ENCODE measurements at places on chromosomes 2 and 18.

GRCh38 chr18:41630232-41630886 lies 324.7 kb upstream of the PIK3C3 start:
- no peak for DNase-seq

- DNase-seq = no peak
These were observed 8.0 kb upstream of the PTPN4 start for GRCh38 chr2:119751706-119752105.

DNA sequence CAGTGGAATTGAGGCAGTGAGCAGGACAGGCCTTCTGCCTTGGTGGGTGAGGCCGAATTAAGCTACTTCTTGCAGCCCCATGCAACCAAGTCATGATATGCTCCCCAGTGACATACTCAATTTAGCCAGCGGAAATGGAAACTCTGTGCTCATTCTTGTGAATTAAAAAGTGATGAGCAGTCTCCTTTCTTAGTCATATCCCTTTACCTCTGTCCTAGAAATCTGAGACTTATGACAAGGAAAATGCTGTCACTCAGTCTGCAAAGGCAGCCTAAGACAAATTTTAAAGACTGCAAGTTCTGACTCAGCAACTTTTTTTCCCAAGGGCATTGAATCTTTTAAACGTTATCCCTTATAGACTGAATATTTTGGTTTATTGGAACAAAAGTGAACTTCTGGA lies 218.2 kb downstream of the SH3BP4 start:
- no peak for DNase-seq

DNA sequence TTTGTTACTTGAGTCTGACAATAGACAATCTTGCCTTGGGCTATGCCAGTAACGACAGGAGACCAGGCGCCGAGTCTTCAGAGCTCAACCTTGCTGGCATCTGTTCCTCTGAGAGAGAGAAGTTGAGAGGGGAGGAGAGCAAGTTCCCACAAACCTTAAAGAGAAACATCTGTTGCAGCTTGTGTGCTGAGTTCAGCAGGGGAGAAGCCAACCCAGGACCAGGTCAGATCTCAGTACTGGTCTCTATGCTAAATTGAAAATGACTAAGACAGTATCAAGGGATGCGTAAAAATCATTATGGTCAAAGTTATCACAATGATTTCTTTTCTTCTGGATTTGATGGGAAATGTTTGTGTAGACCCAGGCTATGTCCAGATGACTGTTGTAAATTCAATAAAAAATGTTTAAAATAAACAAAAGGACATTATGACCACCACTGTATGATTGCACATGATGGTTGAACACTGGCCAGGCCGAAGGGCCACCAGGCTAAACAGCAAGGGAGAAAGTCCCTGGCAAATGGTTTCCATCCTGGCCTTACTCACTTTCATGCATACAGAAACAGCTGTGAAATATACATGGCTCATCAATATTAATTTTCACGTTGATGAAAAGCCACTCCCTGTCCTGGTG lies 100.3 kb upstream of the PMAIP1 start:
- no peak for DNase-seq

- DNase-seq = no peak
These were observed 74.3 kb downstream of the GREB1L start for GRCh38 chr18:21316296-21316695.

- DNase-seq = no peak
These were observed 89.8 kb downstream of the LOXHD1 start for GRCh38 chr18:46567196-46567595.

DNA sequence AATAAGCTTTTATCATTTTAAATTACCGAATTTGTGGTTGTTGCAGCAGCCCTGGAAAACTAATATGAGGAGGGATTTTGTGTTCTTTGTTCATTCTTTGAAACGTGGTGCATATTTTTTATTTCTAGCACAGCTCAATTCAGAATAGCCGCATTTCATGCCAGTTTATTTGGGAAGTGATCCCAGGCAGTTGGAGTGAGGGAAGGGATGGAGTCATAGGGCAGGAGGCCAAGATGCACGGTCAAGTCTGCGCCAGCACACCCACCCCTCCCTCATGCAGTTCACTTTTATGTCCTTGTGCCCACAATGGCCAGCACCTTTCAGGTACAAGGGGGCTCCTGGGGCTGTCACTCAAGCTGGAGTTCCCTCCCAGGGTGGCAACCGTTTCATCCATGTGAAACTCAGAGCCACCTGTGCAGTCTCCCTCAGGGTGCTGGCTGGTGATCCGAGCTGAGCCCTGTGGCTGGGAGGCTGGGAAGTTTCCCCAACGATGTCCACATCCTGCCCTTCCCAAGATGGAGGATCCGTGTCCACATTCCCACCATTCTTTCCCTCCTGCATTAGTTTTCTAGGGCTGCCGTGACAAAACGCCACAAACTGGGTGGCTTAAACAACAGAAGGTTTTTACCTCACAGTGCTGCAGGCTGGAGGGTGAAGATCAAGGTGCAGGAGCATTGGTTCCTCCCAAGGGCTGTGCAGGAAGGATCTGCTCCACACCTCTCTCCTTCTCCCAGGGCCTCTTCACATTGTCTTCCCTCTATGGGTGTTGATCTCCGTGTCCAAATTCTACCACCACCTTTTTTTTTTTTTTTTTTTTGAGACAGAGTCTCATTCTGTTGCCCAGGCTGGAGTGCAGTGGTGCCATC lies 68.5 kb upstream of the ITGA6 start:
- no peak for DNase-seq

- DNase-seq = no peak
These were observed 530.3 kb upstream of the MEX3C start for GRCh38 chr18:51727780-51728179.

- no peak for DNase-seq
These were observed 15.8 kb upstream of the ANKRD12 start for GRCh38 chr18:9120796-9121195.

GRCh38 chr2:190990132-190990531 lies 23.8 kb downstream of the STAT1 start:
- no peak for DNase-seq

DNA sequence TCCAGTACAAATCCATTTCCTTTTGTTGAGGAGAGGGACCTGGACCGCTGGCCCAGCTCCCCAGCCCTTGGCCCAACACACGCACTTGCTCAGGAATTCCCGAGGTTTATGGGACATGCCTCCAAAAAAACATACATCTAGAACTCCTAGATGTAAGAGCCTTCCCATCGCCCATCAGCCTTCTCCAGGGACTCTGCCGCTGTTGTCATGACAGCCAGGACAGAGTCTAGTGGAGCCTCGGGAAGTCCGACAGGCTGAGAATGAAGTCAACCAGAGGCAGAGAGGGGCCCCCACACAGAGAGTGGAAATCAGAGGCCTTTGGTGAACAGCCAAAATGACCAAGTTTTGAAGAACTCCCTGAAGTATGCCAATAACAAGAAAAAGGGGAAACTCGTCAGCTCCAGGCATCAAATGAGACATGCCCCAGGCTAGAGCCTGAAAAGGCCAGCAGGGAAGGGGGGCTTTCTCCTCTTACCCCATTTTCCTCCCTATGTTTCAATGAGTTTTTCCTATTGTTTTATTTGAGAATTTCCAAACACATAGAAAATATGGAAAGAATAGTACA lies 43.2 kb upstream of the CAB39 start:
- no peak for DNase-seq

- no peak for DNase-seq
These were observed 93.5 kb upstream of the SPATS2L start for GRCh38 chr2:200212862-200213425.

- DNase-seq = no peak
These were observed 116.0 kb downstream of the MAP3K20 start for GRCh38 chr2:173191601-173192000.

- DNase-seq = no peak
These were observed 88.4 kb upstream of the NRP2 start for GRCh38 chr2:205593891-205594290.

DNA sequence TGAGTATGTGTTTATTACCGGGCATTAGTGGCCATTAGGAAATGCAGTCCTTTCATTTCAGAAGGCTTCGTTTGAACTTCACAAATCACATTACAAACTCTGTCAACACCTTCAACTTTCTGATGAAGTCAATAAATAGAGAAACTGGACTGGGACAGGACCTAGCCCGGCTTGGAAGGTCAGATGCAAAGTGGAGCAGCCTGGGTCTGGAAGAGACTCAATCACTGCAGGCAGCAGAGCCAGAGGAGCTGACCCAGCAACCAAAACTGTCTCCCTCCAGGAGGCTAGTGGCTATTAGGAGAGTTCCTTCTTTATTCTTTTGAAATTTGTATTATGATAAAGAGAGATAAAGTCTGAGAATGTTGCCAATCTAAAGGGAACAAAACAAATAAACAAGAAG lies 167.2 kb upstream of the SPOPL start:
- DNase-seq = no peak

GRCh38 chr2:160507046-160507407 lies 13.4 kb upstream of the RBMS1 start:
- no peak for DNase-seq

Data from GM12892 (cell line).